Stimulated activated CD4-positive, alpha-beta T cell treated with anti-CD3 and anti-CD28 coated beads, Interleukin-4, amount 100 ng/mL, for 48 hours (primary cell): ENCODE measurements at places on chromosomes 5 and 9.

DNA sequence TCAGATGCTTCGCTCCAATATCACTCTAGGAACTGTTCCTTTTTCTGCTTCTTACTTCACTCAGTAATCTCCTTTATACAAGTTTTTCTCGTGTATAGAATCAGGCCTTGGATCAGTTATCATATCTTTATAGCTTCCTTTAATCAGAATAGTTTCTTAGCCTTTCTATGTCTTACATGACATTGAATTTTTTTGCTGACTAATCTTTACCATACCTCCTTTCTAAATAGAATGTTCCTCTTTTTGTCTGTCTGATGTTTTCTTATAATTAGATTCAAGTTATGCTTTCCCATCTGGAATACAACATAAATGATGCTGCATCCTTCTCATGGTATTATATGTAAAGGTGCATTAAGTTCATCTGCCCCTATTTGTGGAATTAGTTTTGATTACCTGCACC, 40.2 kb upstream of the TYRP1 start:
- no peak for DNase-seq

DNA sequence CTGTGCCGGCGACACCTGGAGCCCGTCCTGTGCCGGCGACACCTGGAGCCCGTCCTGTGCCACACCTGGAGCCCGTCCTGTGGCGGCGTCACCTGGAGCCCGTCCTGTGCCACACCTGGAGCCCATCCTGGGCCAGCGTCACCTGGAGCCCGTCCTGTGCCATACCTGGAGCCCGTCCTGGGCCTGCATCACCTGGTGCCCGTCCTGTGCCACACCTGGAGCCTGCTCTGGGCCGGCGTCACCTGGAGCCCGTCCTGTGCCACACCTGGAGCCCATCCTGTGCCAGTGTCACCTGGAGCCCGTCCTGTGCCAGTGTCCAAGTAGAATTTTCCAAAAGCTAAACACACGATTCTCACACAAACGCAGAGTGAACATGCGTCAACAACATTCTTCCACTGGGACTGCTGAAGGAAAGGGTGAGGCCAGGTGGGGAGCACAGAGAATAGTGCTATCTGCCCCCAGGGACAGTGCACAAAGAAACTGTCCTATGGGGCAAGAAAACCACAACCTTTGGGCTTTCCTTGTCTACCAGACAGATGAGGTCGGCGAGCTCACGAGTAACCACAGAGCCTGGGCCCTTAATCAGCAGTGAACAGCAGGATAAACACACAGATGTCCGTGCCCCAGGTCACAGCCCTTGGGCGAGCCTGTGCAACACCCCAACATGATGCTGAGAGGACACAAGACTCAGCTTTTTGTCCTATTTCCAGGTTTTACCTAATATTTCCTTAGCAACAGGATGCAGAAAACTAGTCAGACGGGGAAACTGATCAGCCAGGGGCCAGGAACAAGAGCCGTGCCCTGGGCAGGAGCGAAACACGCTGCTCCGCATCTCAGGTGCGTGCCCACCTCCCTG, 7.9 kb downstream of the QSOX2 start:
- no peak for DNase-seq

GRCh38 chr5:158434749-158435148, 575.8 kb upstream of the CLINT1 start:
- DNase-seq = no peak

DNA sequence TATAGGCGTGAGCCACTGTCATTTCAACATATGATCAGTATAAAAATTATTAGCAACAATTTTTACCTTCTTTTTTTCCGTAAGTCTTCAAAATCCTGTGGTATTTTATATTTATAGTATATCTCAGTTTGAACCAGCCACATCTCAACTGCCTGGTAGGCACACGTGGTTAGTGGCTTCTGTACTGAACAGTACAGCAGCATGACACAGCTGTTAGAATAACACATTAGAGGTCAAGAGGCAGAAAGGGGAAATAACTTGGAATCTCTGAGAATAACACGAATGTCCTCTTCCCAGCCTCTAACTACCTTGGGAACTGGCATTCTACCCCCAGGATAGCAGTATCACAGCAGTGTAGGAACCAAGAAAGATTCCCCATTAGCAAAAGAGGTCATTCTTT, 108.5 kb upstream of the IQGAP2 start:
- no peak for DNase-seq

DNA sequence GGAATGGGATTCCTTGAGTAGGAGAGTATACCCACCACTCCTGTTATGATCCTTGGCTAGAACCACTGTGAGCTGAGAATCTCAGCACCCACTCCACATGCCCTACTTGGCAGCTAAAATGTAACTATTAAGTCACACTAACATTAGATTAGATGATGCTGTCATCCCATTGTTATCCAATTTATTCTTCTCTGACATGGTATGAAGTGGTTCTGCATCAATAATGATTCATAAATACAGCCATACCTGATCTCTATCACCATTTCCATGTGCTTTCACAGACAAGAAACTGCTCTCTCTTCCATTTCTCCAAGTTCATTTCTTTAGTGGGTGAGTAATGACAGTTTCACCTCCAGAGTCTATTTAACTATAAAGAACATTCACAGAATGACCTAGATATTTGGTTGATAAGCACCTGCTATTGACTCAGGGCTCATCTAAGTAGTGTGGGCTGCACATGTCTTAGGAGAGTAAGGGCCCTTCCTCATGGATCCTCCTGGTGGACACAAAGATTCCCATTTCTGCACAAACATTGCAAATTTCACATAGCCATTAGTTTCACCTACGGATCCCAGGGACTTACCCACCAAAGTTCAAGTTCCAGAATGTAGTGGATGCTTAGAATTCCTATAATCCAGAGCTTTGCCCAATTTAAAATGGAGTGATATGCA, 187.9 kb downstream of the EBF1 start:
- DNase-seq = no peak

- no peak for DNase-seq
These were observed 3.2 kb upstream of the ANKHD1 start for GRCh38 chr5:140398379-140398811.

- no peak for DNase-seq
These were observed 374.8 kb upstream of the KIF2A start for GRCh38 chr5:61931236-61931635.

DNA sequence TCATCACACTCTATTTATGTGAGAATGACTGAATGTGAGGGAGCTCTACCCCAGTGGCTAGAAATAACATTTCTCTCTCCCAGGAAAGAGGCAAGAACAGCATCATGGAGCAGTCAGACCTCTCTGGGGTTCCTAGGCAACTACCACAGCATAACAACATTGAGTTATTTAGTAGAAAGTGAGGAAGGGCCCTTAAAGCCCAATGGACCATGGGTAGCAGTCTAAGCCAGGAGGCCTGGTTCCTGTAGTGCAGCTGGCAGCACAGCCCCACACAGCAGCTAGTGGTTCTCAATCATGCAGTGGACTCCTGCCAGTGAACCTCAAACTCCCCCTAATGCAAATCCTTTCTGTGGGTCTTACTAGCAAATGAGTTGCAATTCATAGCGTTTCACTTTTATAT, 55.3 kb downstream of the SPEF2 start:
- DNase-seq = no peak

DNA sequence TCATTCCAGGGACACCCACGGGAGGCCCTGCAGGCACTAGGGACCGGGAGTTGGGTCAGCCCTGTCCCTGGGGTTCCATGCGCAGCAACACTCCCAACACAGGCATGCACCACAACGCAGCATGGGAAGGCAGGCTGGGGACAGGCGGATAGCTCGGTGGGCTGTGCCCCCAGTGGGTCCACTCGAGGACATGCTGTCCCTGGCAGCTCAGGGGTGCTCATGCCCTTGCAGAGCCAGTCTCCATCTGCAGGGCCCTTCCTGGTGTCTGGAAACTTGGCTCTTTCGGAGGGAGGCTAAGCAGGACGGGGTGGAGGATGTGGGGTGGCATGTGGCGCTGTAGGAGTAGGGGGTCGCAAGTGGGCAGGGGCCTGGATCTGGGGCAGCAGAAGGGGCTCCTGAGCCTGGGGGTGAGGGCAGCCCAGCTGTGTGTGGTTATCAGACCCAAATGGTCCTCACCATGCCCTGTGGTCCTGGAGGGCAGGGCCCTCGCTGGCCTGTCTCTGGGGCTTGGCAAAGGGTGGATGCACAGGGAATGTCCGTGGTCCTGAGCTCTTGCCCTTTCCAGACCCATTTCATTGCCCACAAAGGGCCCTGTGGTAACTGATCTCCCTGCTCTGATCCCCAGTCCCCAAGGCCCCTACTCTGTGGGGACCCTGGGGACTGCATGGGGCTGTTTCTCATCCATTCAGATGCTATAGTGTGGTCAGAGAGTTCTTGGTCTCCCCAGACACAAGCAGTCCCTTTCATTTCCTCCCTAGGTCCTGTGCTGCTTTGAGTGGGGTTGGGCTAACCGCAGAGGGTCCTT, 90.3 kb upstream of the PHYKPL start:
- no peak for DNase-seq

- DNase-seq = no peak
These were observed 65.7 kb upstream of the ANKH start for GRCh38 chr5:14937254-14937653.

DNA sequence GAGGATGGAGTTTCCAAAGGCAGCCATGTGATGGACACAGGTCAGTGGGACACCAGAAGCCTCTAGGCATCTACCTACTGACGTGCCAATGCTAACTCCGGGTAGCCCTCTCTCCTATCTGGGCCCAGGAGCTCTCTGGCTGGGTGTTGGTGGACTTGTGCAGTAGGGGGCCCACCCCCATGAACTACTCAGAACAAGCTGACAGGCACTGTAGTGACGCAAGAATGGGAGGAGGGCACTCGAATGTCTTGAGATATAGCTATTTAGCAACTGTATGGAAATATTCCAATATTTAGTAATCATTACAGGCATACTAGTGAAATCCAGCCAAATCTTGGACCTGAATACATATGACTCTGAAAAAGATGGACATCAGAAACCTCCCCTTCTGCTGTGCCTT, 5.7 kb upstream of the DOCK2 start:
- DNase-seq = no peak

GRCh38 chr9:134807716-134808446, 72.7 kb upstream of the FCN2 start:
- no peak for DNase-seq

DNA sequence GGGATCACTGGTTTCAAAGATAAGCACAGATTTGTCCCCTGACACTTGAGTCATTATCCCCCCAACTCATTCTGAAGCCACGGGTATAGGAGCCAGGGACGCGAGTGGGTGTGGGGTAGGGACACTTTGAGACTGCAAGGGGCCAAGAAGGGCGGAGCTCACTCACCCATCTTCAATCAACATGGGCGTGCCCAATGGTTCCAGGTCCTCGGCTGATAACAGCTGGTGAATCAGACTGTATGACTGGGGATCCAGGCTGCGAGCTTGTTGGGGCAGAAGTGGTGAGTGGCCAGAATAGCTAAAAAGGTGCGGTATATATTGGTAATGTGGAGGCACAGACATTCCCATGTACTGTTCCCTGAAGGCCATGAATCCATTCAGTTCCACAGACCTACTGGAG, 30.7 kb upstream of the NR5A1 start:
- DNase-seq = no peak

- peak; percentile 16 for DNase-seq
These were observed 66.9 kb downstream of the DCP2 start for GRCh38 chr5:113043491-113043931.

- no peak for DNase-seq
These were observed 30.4 kb downstream of the AHRR start for GRCh38 chr5:351921-352245.

- DNase-seq = no peak
These were observed 528.8 kb upstream of the PTGER4 start for GRCh38 chr5:40150896-40151295.
